Right lung (tissue), 10 donors: ENCODE measurements at places on chromosomes 1 and 21. TPM values are rescaled to one million over a fixed set of nuclear protein-coding genes. Genes with fewer than 3 reads are reported as not detected.
A peak's percentile ranks its signal among the peaks of the same experiment; 100 is the strongest.

DNA sequence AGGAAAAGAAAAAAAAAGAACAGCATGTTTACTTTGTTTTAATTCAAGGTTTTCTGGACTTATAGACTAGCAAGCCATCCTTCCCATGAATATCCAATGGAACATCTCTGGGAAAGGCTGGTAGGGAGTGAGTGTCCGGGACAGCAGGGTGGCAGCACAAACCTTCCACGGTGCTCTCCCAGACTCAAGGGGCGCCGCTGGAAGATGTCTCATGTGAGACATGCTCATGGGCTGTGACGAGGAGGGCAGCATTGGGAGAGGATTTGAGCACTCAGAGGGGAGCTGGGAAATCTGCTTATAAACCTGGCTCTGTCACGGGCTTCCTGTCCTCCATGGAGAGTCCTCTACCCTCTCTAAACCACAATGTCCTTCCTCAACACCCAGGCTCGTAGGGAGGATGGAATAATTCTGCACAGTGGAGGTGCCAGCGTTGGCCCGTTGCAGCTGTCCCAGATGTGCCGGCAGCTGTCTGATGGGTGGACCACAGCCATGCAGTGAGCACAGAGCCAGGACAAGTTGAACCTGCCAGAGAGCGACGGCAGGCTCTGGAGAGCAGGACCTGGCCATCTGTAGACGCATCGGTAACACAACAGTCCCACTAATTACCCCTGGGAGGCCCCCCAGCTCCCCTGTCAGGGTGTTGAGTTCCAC, 100.1 kb upstream of the IGSF21 start:
- DNase-seq = no peak

DNA sequence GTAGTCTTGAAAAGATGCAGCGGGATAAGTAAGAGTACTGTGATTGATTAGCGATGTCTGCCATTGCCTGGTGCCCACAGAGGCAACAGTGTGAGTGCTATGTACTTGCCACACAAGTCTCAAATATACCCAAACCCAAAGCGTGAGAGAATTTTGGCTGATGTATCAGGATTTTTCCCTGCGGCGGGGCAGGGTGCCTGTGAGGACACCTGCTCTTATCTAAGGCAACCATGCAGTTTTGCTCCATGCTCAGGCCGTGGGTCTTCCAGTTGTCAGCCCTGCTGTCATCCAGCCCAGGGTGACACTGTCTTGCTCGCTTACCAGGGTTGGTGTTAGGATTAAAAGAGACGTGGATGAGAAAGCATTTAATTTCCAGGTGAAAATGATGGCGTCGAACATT, 202.7 kb downstream of the PTPRU start:
- DNase-seq = no peak

DNA sequence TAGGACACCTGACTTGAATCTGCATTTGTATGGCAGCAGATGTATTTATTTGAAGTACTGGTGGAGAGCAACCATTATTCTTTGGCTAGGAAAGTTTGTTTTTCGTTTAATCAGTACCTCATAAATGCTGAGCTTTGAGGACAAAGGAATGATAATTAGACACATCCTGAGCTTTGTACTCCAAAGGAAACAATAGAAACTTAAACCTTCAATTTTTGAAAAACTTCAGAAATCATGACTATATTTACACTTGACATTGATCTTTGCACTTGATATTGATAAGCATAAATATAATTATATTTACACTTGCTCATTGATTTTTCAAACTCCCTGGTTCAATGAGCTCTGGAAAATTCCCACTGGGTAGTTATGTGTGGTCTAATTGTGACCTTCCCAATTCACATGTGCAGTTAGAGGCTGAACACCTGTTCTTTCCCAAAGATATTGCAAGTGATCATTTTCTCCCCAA, 10.7 kb downstream of the PATJ start:
- no peak for DNase-seq

GRCh38 chr1:246837418-246838117, 94.2 kb downstream of the AHCTF1 start:
- no peak for DNase-seq

DNA sequence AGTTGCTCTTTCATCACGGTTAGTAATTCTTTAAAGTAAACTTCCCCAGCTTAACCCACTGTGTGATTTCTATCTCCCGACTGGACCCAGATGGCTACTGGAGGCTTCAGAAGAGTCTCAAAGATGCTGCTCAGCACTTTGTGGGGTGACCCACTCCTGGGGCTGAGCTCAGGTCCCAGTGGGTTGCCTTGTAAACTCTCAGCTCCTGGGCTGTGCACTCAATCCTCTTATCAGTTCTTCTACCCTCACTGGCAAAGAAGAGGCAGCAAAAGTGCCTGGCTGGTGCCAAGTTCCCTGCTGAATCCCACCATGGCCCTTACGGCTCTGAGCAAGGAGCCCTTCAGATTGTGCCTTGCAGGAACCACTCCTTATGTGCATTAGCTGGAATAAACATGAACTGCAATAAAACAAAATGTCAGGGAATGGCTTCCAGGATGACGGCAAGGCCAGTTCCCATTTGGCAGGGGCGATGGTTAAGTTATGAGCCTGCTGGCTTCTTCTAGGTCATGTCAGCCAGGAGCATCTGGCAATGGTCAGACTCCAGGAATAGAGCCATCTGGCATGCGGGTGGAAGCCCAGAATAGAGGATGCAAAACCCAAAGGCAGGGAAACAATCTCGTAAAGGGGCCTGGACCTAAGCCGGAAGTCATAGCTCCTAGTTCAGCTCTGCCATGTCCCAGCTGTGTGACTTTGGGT, 6.8 kb downstream of the MYOC start:
- no peak for DNase-seq

DNA sequence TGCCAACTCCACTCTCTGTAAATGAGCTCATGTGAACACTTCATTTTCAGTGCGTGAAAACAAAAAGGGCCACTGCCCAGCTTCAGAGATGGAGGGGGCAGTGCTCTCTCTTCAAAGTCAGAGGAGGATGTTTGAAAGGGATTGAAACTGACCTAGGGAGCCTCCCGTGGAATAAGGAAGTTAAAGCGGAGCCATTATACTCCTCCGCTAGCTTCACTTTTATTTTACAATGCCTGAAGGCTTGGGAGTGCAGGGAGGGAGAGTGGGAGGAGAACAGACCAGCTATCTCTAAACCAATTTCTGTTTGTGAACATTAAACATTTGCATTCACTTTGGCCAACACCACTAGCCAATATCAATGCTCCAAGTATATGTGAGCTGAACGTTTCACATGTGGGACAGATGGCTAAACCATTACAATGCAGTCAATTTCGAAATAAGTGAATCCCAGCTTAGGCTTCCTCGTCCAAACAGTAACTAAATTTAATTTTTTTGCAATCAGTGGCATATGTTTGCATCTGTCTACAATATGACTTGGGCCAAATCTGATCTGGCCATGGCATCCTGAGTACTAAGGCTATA, 126.9 kb downstream of the ESRRG start:
- peak; percentile 79 for DNase-seq

SLC35F3 gene
- 1.5 TPM for polyA plus RNA-seq

PCBP3 gene
- 2.5 TPM for polyA plus RNA-seq

UBXN10 gene
- 4.5 TPM for polyA plus RNA-seq

B3GALT2 gene
- 14.0 TPM for polyA plus RNA-seq

FLG2 gene
- polyA plus RNA-seq = 0.15 TPM
